Mesenteric fat pad (tissue), 1 donor: ENCODE measurements at places on chromosomes 6 and 20.
A peak's percentile ranks its signal among the peaks of the same experiment; 100 is the strongest.

- DNase-seq, result peak; percentile 81
Measured at GRCh38 chr20:57651881-57652605, 31.8 kb upstream of the ZBP1 start.

DNA sequence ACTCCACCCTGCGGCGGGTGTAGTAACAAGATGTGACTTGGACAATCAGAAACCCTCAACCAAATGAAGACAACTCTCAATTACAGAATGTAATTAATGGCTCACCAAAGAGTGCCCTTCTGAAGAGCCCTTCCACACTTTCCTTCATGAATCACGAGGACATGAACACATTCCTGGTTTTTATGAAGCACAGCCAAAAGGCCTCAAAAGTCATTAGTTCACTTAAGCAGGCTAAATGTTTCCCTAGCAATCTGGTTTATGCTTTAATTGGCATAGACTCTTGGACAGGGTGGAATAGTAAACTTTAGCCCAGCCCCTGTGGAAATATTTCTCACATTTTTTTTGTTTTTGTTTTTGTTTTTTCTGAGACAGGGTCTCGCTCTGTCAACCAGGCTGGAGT lies 20.5 kb downstream of the CPNE5 start:
- no peak for DNase-seq

- no peak for DNase-seq
Measured at GRCh38 chr6:37600312-37600916, 97.3 kb downstream of the MDGA1 start.

DNA sequence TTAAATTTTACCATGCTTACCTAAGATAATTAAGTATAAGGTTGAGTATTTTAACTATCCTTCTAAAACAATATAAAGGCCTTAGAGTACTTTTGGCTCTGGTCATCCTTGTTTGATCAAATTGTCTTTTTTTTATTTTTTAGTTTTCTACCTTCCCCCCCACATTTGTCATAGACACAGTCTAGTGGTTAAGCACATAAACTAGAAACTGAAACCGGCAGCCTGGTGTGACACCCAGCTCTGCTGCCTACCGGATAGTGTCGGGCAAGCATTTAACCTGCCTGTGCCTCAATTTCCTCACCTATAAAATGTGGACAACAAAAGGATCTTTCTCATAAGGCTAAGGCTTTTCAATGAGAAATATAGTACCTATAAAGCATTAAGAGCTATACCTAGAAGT lies 21.6 kb upstream of the TULP4 start:
- DNase-seq, result no peak

GRCh38 chr20:51468636-51469035 lies 73.9 kb downstream of the NFATC2 start:
- DNase-seq, result no peak
